ENCODE measurements at places on chromosomes 4 and X.
A peak's percentile ranks its signal among the peaks of the same experiment; 100 is the strongest.

GRCh38 chr4:78656968-78657445 lies 105.4 kb downstream of the ANXA3 start:
- no peak for DNase-seq

- DNase-seq = no peak
Observed at GRCh38 chr4:173213296-173213695, 44.7 kb downstream of the GALNT7 start.

DNA sequence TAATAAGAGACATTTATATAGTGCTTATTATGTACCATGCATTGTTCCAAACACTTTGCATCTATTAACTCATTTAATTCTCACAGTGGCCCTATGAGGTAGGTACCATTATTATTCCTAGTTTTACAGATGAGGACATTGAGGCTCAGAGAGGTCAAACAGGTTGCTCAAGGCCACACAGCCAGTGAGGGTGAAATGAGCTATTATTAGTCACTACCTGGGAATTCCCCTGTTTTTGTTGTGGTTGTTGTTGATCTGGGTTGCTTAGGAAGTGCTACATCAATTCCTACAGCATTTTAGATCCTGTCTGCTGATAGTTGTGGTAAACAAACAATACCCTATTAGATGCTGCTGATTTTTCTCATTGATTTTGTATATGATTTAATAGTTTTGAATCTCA lies 41.2 kb downstream of the APLN start:
- no peak for DNase-seq

DNA sequence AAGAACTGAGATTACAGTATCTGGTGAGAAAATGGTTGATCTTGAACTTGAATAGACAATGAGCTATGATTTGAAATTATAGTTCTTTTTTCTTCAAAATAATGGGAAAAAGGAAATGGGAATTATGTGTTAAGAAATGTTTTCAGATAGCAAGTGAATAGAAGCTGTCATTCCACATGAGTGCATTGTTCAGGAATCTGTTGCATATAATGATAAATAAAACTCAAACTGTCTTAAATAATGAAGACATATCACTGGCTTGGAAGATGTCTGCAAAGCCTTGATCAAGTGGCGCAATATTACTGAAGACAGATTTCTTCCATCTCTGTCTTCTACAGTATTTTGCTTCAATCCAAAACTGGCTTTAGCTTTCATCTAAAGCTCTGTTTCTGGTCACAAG lies 479.3 kb upstream of the ZFP42 start:
- no peak for DNase-seq

DNA sequence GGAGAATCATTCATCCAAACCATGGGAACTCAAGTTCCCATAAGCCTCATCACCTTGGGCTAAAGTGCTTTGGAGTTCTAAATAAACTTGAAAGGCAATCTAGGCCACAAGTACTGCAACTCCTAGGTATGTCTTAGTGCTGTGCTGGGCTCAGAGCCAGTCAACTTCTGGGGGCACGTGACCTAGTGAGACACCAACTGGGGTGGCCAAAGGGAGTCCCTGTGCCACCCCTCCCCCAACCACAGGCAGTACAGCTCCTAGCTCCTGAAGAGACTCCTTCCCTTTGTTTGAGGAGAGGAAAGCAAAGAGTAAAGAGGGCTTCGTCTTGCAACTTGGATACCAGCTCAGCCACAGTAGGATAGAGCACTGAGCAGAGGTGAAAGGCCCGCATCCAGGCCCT lies 154.2 kb upstream of the IL1RAPL2 start:
- DNase-seq = no peak

- no peak for DNase-seq
Observed at GRCh38 chrX:9072281-9072680, 38.4 kb upstream of the FAM9B start.

- no peak for DNase-seq
Observed at GRCh38 chr4:155694100-155694785, 27.6 kb downstream of the GUCY1A1 start.

- DNase-seq = no peak
Observed at GRCh38 chr4:159922119-159922518, 819.2 kb downstream of the RAPGEF2 start.

- peak; percentile 22 for DNase-seq
Observed at GRCh38 chr4:48642421-48643374, 137.4 kb downstream of the FRYL start.

DNA sequence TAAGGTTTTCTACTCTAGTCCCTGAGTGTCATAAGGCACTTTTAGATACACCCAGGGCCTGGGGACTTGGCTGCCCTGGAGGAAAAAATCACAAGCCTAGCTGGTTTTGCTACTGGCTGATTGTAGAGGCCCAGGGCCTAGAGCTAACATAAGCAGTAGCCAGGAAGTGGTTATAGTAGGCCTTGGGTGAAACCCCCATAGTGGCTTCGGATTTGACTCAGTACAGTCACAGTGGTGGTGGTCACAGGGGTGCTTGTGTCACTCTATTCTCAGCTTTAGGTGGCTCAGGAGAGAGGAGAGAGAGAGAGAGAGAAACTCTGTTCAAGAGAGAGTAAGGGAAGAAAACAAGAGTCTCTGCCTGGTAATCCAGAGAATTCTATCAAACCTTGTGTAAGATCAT lies 194.5 kb upstream of the EDA2R start:
- DNase-seq = no peak

DNA sequence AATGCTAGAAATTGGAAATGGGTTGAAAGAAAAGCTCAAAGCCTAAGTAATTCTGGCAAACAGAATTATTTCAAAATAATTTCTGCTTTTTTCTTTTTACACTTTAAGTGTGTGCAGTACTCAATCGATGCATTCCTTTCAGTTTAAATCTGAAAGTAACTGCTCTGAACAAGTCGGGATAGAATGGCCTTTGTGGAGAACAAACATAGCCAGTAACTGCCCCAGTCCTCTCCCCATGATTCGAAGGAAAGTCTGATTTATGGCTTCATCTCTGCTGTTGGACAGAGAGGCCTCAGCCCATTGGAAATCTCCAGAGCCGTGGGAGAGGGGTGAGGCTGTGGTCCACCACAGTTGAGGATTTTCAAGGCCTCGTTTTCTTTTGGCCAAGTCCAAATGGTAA lies 174.0 kb upstream of the TLL1 start:
- no peak for DNase-seq

GRCh38 chr4:127558489-127559407 lies 74.0 kb upstream of the INTU start:
- no peak for DNase-seq
